Kidney epithelial cell (primary cell): ENCODE measurements at places on chromosomes 12 and 14.

DNA sequence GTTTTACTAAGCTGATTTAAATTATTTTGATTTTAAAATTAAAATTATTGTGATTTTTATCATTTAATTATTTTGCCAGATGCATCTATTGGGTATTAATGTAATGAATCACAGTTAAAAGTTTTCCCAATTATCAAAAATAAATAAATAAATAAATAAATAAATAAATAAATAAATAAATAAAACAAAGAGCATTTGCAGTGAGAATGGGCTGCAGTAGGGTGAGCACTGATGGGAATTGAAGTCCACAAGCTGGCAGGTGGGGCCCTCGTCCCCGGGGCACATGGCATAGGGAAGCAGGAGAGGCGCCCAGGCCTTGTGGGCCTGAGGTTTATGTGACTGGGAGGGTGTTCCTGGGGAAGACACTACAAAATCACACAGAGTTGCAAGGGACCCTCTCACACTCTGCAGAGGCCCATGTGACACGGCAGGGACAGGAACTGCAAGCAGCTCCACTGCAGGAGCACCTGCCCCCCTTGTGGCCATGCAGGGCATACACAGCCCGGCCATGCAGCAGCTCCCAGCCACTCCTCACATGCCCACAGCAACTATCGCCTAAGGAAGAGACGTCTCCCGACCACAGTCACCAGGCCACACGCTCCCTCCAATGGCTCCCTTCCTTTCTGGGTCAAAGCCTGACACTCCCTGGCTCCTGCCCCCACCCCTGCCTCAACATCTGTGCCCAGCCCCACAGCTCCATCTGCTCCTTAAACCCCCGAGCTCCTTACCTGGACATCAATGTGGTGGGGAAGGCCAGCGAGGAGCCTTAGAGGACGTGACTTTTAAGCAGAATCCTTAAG is 256.3 kb upstream of the SFSWAP start:
- DNase-seq: no peak

DNA sequence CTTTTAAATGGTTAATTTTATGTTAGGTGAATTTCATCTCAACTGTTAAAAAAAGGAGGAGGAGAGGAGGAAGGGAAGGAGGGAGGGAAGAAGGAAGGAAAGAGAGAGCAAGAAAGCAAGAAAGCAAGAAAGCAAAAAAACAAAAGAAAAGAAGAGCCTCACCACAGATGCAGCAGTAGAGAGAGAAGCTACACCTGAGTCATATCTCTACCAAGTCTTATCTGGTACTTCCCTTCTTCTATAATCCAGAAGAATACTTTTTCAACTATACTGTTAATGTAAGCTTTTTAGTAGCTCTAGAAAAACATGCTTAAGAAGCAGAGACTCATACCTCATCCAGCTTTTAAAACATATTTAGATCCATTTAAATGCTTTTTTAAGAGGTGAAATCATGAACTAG is 5.6 kb upstream of the IL26 start:
- no peak for DNase-seq

DNA sequence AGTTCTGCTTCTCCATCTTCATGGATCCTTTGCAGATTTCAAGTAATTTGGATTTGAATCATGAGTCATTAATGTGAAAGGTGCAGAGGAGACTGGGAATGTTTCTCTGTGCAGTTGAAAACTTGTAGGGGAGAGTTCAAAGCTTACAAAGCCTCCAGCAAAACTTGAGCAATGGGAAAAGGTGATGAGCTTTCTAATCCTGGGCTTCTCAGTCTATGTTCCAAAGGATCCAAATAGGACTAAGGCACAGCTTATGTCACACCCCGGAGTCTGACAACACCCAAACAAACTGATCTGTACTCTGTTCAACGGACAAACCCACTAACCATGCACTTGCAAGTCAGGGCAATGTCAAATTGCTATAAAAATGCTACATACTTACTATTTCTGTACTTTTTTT is 134.8 kb downstream of the DUSP6 start:
- DNase-seq: no peak

DNA sequence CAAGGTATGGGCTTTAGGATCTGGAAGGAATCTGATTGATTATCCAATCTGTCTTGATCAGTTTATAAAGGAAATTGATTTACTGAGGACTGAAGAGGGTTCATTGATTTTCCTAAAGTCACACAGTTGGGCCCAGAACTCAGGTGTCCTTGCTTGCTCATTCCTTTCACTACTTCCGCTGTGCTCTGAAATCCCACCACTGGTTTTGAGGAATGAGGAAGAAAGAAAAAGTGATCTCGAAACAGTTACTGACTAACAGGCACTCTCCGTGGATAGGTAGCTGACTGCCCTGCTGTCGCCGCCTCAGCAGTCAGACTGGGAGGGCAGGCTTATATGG is at the start of gene FITM1:
TSS of gene FITM1 (plus strand) at position 280 of the 337 bp plus-strand sequence. CDS start 905 bp downstream, outside the sequence.
- DNase-seq: no peak

DNA sequence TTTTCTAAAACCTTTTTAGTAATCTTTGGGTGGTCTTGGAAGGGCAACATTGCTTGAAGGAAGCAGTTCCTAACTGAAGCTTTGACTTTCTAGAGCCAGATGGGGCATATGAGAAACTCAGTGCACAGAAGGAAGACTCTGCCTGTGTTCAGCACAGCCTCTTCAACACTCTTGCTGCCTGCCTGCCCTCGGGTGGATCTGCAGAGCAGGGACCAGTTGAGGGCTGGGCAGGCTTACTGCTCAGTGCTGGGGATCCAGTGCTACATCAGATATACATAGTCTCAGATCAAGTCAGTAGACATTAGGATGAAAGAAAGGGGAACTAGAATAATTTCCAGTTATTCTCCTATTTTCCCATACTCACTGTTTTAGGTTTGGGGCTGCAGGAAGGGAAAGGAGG is 29.5 kb upstream of the TMX1 start:
- DNase-seq: no peak

DNA sequence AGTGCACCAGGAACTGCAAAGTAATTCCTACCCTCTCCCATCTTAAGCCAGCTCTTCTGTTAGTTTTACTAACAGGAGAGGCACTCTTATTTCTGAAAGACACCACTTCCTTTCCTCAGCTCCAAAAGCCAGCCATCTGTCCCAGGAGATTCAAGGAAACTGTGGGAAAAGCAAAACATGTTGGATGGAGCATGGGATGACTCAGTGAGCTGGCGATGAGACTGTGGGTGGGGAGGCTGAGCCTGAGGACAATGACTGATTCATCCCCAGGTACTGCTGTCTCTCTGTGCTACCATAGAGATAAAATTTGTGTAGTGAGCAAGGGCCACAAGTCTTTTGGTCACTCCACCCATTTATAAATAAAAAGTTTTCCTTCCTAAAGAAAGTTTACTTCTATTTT is 141.4 kb downstream of the MYRFL start:
- peak; percentile 47 for DNase-seq

DNA sequence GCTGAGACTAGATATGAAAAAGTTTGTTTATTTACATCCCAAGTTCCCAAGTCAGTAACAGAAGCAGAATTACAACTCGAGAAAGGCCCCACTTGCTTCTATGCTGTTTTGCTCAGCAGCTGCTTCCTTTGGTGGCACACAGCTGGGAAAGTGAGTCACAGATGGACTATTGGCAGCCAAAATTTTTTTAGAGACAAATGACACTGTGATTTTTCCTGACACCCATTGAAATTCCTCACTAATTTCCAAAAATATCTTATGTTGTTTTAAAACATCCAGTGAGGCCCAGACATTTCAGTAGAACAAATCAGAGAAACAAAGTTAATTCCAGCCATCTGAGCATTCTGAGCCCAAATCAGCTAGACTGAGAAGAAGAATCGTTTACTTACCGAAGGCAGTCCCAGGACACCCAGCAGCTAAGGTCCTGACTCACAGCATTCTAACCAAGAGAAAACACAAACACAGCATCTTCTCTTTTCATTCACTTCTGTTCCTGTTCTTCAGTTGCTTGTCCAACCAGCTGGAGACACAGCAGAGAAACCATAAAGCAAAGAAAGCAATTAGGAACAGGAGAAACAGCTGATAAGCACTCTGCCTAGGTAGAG is 188.3 kb downstream of the DAD1 start:
- DNase-seq: no peak

DNA sequence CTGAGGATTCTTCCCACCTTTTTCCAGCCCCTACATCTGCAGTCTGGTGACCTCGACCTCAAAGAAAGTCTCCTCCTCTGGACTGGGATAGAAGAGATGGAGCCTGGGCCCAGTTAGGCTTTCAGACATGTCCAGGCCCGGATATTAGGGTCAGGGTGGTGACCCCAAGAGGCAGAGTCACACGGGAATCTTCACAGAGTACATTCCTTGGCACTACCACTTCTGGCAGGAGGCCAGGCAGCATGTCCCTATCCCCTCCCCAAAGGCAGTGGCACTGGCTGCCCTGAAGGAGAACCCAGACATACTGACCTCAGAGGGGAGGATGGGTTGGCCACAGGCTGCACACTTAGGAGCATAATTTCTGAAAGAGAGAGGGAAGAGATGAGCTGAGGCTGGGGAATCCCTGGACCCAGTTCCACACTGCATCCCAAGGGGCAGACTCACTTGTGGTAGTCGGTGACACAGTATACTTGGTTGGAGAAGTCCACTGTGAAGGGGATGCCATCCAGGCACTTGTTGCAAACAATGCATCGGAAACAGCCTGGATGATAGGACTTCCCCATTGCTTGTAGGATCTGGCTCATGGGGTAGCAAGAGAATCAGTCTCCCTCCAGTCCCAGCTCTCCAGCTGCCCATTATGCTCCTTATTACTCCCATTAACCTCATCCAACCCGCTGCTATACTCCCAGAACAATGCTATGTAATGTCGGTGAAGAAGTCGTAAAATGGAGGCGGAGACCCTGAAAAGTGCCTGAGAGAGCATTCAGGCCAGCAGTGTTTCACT is 7.6 kb downstream of the AJUBA start:
- no peak for DNase-seq

DNA sequence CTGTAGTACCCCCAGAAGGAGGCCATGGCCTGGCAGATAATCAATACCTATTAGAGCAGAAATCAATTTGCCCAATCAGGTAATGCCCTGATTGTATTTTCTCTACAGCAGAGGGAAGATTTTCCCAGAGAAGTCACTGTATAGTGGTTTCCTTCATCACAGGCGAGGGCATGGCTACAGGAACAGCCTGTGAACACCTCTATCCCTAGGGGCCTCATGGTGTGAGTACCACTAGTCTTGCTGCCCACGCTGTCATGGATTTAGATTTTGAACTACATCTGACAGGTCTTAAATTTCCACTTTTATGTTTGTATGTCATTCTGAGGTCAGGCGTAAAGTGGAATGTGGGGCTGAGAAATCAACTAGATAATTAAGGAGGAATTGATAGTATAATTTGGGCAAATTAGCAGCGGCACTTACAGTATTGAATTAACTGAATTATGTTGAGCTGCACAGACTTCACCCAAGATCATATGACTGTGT is 42.4 kb upstream of the STXBP6 start:
- no peak for DNase-seq

- no peak for DNase-seq
Measured at GRCh38 chr14:68094158-68094557, 274.6 kb downstream of the RAD51B start.

DNA sequence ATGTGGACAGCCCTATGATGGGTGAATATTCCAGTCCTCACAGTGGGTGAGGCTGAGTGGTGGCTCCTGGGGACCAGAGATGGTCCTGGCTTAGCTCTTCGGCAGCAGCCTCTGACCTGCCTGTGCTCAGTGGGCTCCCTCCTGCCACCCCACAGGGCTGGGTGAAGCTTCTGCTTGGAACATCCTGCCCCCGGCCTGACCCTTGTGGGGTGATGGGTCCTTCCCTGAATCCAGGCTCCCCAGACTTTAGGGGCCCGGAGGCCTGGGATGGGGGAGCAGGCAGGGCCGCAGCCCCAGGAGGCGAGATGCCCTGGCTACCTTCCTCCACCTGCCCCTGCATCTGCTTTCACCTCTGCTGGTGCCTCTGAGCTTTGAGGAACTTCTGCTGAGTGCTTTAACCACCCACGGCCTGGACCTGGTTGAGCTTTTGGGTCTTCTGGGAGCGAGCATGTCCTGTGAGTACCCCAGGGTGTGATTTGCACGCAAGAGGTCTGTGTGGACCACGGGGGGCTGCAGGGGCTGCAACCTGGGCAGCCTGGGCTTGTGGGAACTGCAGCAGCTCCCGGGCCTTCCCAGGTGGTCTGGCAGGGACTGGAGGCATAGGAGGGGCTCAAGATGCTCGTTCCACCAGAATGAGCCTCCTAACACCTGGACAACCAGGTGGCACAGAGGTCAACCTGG is 159.5 kb downstream of the KIF26A start:
- no peak for DNase-seq

DNA sequence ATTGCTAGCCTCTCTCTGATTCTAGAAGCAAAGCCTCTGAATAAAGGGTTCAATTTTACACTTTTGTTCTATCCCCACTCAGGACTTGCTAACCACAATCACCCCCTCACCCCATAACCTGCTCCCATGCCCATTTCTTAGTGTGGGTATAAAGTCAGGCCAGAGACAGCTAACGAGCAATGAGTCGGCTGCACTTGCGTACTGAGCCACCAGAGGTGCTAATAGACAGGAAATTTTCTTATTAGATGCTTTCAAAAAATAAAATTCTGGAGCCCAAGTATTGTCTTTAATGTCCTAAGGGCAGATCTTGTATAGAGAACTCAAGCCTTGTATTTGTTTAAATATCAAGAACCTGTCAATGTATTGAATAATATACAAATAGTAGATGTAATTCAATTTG is 256.9 kb downstream of the SYT1 start:
- DNase-seq: no peak

- no peak for DNase-seq
Measured at GRCh38 chr12:129886541-129886940, 17.3 kb downstream of the TMEM132D start.

DNA sequence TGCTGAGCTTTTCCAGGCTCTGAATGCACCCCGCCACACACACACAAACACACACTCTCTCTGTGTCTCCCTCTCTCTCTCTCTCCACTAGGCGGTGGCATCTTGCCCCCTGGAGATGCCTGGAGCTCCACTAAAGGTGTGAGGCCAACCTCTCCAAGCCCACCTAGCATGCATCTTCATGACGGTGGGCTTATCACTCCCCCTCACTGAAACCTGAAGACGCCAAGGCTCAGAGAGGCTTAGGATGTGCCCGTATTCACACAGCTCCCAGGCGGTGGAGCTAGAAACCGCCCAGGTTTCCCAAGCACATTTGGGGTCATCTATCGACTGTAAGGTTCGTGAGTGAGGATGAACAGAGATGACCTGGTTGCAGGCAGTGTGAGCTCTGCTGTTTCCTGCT is 42.6 kb upstream of the BCL11B start:
- no peak for DNase-seq

DNA sequence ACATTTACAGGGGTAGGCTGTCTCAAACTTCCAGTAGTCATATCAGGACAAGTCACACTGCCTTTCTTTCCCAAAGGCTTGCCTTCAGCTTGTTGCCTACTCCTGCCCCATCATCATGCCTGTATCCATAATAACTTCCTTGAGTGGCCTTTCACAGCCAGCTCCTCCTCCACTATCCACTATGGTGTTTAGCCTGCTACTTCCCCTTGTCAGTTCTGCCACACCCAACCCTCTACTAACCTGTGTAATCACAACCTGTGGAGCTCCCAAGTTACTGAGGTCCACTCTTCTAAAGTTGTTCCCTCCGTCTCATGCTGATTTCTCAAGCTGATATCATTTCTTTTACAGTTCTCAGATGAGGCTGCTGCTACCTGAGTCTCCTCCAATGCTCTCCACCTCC is 159.9 kb downstream of the BMP4 start:
- no peak for DNase-seq

- DNase-seq: no peak
Measured at GRCh38 chr12:76799362-76799761, 35.4 kb downstream of the ZDHHC17 start.
